ENCODE measurements at places on chromosomes 16 and 17.

DNA sequence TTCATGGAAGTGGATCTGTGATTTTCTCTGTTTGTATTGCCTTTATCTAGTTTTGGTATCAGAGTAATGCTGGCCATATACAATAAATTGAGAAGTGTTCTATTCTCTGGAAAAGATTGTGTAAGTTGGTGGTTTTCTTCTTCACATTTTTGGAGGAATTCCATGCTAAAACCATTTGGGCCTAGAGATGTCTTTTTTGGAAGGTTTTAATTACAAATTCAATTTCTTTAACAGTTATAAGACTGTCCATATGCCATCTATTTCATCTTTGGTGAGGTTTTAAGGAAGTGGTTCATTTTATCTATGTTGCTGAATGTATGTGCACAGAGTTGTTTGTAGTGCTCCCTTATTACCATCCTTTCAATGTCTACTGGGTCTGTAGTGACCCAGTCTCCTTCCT, 46.0 kb downstream of the CACNG1 start:
- no peak for DNase-seq

- no peak for DNase-seq
Observed at GRCh38 chr16:56734429-56734828, 4.5 kb downstream of the NUP93 start.

GRCh38 chr17:31200287-31200686, 96.8 kb downstream of the OMG start:
- no peak for DNase-seq

- DNase-seq: no peak
Observed at GRCh38 chr16:3304370-3304769, 860 bp downstream of the TIGD7 start.

DNA sequence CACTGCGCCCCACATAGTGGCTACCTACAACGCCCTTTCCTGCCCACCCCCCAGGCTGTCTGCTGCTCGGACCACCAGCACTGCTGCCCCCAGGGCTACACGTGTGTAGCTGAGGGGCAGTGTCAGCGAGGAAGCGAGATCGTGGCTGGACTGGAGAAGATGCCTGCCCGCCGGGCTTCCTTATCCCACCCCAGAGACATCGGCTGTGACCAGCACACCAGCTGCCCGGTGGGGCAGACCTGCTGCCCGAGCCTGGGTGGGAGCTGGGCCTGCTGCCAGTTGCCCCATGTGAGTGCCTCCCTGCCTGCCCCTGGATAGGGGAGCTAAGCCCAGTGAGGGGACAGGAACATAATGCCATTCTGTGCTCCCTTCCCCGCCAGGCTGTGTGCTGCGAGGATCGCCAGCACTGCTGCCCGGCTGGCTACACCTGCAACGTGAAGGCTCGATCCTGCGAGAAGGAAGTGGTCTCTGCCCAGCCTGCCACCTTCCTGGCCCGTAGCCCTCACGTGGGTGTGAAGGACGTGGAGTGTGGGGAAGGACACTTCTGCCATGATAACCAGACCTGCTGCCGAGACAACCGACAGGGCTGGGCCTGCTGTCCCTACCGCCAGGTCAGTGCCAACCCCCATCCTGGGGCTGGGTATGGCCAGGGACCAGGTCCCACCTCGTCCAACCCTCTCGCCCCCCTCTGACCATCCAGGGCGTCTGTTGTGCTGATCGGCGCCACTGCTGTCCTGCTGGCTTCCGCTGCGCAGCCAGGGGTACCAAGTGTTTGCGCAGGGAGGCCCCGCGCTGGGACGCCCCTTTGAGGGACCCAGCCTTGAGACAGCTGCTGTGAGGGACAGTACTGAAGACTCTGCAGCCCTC, 7.1 kb downstream of the GRN start:
- no peak for DNase-seq

- no peak for DNase-seq
Observed at GRCh38 chr17:43768382-43768781, 9.8 kb upstream of the SOST start.

All from NCI-H446 treated with DMSO at 0.1 percent for 48 hours (cell line).